ENCODE measurements at places on chromosomes 4 and X.
A peak's percentile ranks its signal among the peaks of the same experiment; 100 is the strongest.

DNA sequence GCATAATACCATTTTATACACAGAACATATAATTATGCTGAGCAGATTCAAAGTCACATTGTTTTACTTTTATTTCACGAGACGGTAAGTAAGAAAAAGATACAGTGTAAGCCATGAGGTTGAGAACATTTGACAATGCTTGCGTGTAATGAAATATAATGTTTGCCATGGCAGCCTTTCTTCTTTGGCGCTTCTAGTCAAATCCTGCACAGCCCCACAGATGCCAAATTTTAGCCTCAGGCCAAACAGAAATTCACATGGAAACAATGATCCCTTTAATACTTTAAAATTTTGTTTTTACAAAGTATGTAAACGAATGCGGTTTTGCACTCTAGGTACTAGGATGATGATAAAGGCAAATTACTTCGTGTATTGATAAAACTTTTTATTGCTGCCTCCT lies 502.7 kb upstream of the SMIM31 start:
- no peak for DNase-seq

- no peak for DNase-seq
Measured at GRCh38 chr4:74166818-74167217, 8.9 kb downstream of the MTHFD2L start.

GRCh38 chr4:84952004-84952403 lies 14.5 kb downstream of the WDFY3 start:
- DNase-seq: no peak

DNA sequence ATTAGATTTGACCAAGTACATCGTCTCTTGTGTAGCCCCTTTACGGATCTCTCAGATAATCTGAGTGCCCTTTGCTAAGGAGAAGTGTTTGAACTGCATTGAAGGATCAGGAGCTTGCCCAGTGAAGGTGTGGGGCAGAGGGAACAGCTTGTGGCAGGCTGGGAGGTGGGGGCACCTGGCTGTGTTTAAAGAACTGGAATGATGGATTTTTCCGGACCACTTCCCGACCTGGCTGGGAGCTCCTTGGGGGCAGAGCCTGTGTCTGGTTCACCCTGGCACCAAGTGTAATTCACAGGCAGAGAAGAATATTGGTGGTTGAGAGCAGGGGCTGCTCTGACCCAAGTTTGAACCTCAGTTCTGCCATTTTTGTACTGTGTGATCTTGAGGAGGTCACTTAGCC lies 18.5 kb downstream of the TBC1D14 start:
- DNase-seq: no peak

DNA sequence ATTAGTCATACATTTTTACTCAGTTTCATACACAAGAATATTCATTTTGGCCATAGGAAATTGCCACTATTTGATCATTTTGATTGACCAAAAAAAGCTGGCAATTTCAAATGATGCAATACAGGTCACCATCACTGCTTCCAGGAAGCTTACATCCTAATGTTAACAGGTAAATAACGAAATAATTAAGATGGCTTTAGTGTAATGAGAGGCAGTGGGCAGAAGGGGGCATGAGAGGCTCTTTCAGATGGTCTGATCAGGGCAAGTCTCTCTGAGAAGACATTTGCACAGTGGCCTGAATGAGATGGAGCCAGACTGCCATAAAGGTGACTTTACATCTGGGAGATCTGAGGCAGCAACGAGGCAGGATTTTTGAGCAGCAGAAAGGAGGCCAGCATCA lies 170.7 kb downstream of the SLIT2 start:
- DNase-seq: peak; percentile 38

- DNase-seq: no peak
Measured at GRCh38 chr4:87805971-87806370, 6.6 kb downstream of the IBSP start.

GRCh38 chr4:17930256-17930655 lies 91.3 kb downstream of the LCORL start:
- no peak for DNase-seq

Measured in stimulated activated naive CD8-positive, alpha-beta T cell treated with anti-CD3 and anti-CD28 coated beads, Interleukin-15, Interleukin-2, amounts not matched to agents 100 U/mL and 50 U/mL, for 24 hours (primary cell).